ENCODE measurements at places on chromosomes 2 and 18. TPM values are rescaled to one million over a fixed set of nuclear protein-coding genes. Genes with fewer than 3 reads are reported as not detected.

Gene CCDC74B
- 3.9 TPM for total RNA-seq

Gene TACR1
- under 0.01 TPM for total RNA-seq

Gene FHL2
- 464 TPM for total RNA-seq

Gene SULT1C2
- not detected for total RNA-seq

- no peak for DNase-seq
- no peaks in the 10 kb centered on the region for H3K27me3 ChIP-seq
- H3K4me3 ChIP-seq, result no peak overlapping the region
- H3K4me1 ChIP-seq, result peaks cover 14% of the 10 kb centered on the region
- H3K27ac ChIP-seq, result no peak overlapping the region
Observed at GRCh38 chr2:42918041-42918440, 125.7 kb upstream of the HAAO start.

Measured in IMR-90 (cell line).